NCI-H82 (cell line): ENCODE measurements at places on chromosomes 16 and 17.
A peak's percentile ranks its signal among the peaks of the same experiment; 100 is the strongest.

- no peak for DNase-seq
Measured at GRCh38 chr16:19699472-19699871, 18.6 kb downstream of the KNOP1 start.

- DNase-seq, result no peak
Measured at GRCh38 chr17:69117855-69118784, 23.6 kb downstream of the ABCA6 start.

GRCh38 chr16:53121661-53122060 is 66.9 kb downstream of the CHD9 start:
- DNase-seq, result no peak

DNA sequence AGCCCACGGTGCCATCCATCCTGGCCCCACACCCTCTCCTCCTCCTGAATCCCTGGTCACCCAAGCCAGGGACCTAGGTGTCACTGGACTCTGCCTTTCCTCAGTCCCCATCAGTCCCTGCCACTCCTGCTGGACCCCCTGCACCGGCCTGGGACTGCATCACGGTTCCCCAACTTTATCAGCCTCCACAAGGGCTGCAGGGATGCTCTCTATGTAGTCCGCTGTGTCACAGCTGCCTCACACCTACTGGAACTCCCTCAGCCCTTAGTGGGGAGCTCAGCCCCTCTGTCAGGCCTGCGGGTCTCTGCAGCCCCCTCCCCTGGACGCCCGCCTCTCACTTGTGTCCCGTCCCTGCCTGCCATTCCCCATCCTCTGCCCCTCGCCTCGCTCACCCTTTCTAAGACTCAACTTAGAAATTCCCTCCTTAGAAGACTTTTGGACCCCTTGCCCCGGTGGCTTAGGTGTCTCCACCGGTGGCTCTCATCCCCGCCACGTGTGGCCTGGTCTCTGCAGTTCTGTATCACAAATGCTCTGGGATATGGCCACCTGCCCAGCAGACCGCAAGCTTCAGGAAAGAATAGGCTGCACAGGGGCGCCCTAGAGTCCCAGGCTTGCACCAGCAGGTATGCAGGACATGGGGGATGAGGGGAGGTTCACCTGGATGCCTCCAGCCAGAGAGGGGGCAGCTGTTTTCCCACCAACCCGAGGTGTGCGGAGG is 62.9 kb downstream of the PRMT7 start:
- no peak for DNase-seq

DNA sequence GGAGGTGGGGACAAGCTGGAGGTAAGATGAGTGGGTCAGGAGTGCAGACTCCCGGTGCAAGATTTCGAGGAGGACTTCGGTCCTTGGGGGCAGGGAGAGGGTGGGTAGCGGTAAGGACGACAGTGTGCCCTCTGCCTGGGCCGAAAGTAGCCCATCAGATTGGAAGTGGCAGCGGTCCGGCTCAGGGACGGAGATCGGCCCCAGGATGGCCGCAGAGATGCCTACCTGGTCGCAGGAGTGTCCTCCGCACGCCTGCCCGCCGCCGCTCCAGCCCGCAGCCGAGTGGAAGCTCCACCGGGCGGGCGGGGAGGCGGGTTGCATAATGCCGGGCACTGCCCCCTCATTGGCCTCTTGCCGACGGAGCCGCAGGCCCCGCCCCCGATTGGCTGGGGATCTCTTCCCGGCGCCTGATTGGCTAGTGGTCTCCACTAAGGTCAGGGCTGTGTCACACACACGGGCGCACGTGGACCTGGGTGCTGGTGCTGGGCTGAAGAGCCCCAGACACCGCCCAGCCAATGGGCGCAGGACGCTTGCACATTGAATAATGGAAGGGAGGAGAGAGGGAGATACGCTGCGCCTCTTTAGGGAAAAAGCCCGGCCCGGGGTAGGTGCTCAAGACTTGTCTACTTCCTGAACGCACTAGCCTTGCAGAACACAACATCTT is at the start of gene PER1:
TSS of gene PER1 (minus strand) at position 293 of the 664 bp plus-strand sequence. CDS start 1,698 bp downstream, outside the sequence.
- DNase-seq, result peak; percentile 99

DNA sequence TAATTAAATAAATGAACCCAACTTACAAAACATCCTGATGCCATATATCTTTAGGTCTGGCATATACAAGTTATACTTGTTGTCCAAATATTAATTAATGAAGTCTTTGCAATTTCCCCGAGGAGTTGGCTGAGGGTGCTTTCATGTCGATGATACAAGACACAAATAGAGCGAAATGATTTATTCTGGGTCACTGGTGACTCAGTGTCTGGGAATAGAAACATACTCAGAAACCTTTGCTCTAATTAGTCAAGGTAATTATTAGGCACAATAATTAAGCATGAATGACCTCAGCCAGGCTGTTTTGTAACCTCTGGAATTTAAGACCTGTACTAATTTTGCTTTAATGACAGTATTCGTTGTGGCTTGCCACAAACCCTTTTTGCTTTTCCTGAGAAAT is 37.0 kb upstream of the HAPSTR1 start:
- DNase-seq, result no peak

DNA sequence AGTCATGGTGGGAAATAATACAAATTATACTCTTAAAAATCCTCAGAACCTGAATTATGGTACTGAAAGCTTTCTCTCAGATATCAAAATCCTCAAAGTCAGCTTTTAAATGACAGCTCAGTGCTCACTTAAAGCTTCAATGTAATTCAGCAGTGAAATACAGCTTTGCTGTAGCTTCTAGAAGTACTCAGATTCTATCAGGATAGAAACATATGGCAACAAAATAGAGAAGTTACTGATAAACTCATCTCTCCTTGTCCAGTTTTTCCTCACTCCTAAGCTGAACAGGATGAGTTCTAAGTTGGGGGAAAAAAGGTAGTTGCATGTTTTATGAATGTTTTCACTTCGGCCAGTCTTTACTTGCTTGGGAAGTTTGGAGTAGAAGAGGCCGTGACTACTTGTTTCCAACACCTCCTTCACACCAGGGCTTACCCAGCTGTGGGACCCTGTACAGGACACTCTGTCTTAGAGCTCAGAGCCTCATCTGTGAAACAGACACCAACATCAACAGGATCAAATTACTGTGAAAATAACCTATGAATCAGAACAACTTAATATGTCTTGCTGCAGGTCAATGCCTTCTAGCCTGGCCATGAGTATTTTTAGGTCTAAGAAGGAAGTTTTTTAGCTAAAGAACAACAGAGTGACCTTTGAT is 30.2 kb downstream of the OGFOD1 start:
- DNase-seq, result peak; percentile 69

GRCh38 chr16:64846966-64847365 is 274.9 kb downstream of the CDH11 start:
- DNase-seq, result no peak

- no peak for DNase-seq
Measured at GRCh38 chr16:49631187-49632041, 224.5 kb downstream of the ZNF423 start.

- DNase-seq, result peak; percentile 70
Measured at GRCh38 chr17:43840814-43841213, 6.2 kb upstream of the CD300LG start.

- peak; percentile 36 for DNase-seq
Measured at GRCh38 chr16:1379304-1380076, 27.8 kb downstream of the GNPTG start.

DNA sequence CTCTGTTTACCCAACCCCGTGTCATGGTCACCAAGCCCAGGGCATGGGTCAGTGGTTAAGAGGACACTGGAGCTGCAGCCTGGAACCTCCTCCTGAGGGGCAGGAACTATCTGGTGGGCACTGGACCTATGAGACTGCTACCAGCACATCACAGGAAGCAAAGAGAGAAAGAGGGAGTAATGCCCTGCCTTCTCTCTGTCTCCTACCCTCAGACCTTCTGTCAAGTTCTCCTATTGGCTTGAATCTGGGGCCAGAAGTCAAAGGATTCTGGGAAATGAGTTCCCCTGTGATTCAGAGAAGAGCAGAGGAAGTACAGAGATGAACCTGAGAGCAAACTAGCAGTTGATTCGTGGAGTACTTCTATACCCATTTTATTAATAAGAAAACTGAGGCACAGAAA is 123.0 kb upstream of the GNAO1 start:
- DNase-seq, result no peak

GRCh38 chr17:4130715-4131114 is 12.1 kb downstream of the ZZEF1 start:
- peak; percentile 68 for DNase-seq

DNA sequence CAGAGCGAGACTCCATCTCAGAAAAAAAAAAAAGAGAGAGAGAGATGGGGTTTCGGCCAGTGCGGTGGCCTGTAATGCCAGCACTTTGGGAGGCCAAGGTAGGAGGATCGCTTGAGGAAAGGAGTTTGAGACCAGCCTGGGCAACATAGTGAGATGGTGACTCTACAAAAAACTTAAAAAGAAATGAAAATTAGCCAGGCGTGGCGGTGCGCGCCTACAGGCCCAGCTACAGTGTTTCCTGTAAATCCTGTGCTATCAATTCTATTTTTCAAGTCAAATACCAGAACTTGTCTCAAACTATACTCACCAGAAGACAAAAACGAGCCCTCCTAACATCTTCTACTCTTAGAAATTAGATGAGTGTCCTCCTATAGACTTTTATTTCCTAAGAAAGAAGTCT is 19.3 kb downstream of the UBE2O start:
- DNase-seq, result no peak

DNA sequence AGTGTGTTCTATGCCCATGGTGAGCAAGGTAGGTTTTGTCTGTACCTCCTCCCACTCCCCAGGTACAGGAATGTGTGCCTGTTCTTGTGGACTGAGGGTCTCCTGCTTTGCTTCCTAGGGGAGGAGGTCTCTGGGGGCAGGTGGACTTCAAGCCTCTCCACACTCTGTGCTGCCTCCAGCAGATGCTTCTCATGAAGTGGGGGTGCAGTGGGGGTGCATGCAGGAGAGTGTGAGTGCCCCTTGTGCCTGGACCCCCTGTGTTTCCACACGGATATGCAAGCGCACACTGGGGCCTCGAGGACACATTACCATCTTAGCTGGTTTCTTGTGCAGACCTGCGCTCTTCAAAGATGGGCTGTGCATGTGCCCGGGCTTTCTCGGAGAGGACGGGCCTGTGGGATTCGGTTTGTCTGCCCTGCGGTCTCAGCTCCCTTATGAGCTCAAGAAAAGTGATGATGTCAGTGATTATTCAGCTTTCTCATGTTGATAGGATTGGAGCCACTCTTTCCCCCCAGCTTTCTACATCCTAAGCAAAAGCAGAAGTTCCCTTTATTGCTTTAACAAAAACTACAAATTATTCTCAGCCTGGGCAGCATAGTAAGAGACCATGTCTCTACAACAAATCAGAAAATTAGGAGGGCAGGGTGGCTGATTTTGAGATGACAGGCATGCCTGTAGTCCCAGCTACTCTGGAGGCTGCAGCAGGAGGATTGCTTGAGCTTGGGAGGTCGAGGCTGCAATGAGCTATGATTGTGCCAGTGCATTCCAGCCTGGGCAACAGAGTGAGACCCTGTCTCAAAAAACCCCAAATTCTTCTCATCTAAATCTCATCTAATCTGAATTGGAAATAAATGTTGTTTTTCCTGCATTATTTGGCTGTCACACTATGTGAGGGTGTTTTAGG is 86.8 kb downstream of the RPTOR start:
- DNase-seq, result no peak

DNA sequence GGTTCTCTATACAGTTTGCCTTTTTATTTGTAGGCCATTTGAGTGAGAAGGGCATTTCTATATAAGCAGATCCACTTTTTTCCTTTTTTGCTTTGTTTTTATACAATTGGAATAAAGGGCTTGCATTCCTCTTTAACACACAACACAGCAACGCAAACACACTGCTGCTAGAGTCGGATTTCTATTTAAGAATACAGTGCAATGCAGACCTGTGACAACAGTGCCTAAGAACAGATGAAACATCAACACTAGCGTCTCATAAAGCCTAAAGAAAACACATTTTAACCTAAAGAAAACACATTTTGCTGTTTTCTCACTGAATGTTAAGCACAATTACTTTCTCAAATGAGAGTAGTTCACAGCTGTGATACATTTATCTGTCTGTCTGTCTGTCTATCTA is 1141.1 kb downstream of the CDH11 start:
- DNase-seq, result no peak

- DNase-seq, result no peak
Measured at GRCh38 chr16:10339777-10340732, 45.8 kb upstream of the ATF7IP2 start.

- peak; percentile 82 for DNase-seq
Measured at GRCh38 chr17:81396722-81397313, 1.6 kb downstream of the BAHCC1 start.

GRCh38 chr17:7894226-7894625 is 5.6 kb downstream of the CHD3 start:
- no peak for DNase-seq

DNA sequence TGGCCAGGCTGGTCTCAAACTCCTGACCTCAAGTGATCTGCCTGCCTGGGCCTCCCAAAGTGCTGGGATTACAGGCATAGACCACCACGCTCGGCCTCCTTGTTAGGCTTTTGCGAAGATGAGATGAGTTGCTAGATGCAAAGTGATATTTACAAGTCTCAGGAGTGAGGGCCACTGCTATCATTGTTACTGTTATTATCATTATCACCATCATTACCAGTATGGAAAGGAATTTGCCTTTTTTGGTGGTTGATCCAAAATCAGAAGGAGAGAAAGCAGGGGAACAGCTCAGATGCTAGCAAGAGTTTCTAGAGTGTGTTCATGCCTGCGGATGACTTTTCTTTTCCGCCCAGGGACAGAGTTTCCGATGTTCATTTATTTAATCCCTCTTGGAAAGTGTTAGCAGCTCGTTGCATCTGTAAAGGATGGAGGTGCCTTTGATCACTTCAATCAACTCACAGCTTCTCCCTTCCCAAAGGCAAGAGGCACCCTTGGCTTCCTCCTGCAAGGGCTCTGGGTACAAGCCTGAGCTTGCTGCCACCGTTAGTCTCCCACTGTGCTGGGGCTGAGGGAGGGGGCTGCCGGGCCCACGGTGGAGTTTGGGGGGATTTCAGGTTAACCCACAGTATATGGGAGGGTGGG is 21.6 kb downstream of the ITPRIPL2 start:
- DNase-seq, result no peak

GRCh38 chr17:82298538-82299421 is 18.6 kb downstream of the CD7 start:
- DNase-seq, result no peak

DNA sequence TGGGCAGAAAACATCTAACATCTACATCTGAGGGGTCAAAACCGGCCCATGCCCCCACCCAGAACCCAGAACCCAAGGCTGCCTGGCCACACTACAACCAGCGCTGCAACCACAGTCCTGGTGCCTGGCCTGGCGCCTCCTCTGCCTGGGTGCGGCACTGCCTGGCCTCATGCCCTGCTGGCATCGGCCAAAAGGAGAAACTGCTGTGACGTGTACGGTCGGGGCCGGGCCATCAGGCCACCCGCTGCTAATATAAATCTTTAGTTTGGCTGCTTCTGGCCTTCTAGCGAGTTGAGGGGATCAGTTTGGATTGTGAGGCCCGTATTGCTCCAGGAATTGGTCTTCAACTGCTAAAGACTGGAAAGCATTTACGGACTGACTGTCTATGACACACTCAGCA is 22.8 kb downstream of the TMEM204 start:
- no peak for DNase-seq
